ENCODE measurements at places on chromosomes 1 and 21. TPM values are rescaled to one million over a fixed set of nuclear protein-coding genes. Genes with fewer than 3 reads are reported as not detected.

DNA sequence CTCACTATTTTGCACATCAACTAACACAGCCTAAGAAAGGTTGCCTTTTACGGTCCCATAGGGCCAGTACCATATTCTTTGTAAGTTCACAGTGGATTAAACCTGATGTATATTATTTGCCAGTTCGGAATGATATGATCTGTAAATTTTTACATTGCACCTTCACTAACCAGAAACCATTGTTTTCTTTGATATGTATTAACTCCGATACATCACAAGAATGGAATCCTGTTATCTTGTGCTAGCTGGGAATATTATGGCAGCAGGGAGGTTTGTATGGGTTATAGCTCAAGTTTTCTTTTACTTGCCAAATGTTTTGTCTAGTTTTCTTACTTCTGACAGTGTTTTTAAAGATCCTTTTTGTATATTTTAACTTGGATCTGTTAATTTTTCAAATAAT lies 51.4 kb upstream of the S1PR1 start:
- DNase-seq = no peak

GRCh38 chr1:163084330-163084729 lies 15.2 kb downstream of the RGS4 start:
- DNase-seq = no peak

GRCh38 chr1:25520446-25521061 lies 22.9 kb upstream of the LDLRAP1 start:
- DNase-seq = peak; percentile 63

- DNase-seq = no peak
These were observed 193.2 kb downstream of the DHRS3 start for GRCh38 chr1:12424793-12425192.

DNA sequence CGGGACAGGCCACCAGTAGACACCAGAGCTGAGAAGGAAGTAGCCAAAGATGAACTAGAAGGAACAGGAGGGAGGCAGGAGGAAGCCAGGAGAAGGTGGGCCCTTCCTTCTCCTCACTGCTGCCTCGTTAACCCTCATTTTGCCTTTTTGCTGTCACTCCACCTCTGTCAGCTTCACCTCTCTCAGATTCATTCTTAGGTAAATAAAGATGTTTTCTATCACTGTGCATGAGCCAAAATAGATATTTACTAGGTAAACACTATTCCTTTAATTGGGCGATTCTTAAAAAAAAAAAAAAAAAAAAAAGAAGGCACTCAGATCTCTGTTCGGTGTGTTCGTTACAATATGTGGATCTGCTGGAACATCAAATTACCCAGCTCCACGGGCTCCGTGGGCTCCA lies 112.3 kb downstream of the GLUL start:
- DNase-seq = no peak

GRCh38 chr1:43821471-43821870 lies 112.1 kb upstream of the ARTN start:
- no peak for DNase-seq

Gene TMPRSS3
- total RNA-seq = not detected

Gene CYYR1
- total RNA-seq = 10.7 TPM

Gene BTBD19
- 5.1 TPM for total RNA-seq
